ENCODE measurements at places on chromosomes 6 and 20. TPM values are rescaled to one million over a fixed set of nuclear protein-coding genes. Genes with fewer than 3 reads are reported as not detected.

Gene CFAP206
- polyA plus RNA-seq = 3.5 TPM

DNA sequence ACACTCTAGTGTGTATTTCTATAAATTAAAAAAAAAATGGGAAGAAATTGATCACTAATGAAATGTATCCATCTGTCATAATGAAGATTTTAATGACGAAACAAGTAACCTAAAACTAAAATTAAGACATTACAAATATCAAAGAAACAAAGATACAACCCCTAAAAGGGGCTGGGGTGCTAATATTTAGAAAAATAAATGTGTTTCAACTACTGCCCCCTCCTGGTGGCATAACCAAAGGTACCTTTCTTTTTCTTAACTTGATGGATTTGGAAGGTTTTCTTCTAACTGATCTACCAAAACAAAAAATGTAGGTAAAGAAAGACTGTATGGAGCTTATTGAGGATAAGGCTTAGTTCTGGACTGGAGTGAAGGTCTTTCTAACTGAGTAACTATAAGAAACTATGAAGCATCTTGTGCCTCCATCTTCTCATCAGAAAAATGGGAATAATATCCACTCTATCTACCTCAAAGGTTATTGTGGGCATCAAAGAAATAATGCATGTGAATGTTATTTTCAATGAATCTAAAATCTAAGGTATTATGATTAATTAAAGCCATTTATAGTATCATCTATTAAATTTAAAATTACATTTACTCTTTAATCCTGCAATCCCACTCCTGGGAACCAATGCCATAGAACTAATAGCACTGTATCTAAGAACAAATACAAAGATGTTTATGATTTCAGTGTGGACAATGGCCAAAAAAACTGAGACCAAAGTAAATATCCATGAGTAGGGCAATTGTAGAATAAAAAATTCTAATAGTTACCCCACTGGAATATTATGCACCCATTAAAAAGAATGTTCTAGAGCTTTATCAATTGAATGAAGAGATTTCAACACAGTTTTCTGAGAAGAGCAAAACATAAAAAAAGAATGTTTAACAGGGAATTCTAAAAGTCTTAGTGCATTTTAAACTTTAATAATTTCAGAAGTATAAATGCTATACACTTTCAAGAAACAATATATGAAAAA lies 117.2 kb downstream of the BACH2 start:
- no peak for DNase-seq

- DNase-seq = no peak
Observed at GRCh38 chr20:59171986-59172385, 8.4 kb downstream of the ZNF831 start.

- no peak for DNase-seq
Observed at GRCh38 chr20:61853073-61854005, 212.3 kb downstream of the TAF4 start.

- DNase-seq = no peak
Observed at GRCh38 chr6:147108259-147108910, 95.8 kb upstream of the STXBP5 start.

Gene DXO
- polyA plus RNA-seq = 31.7 TPM

GRCh38 chr6:37860226-37860839 lies 40.8 kb downstream of the ZFAND3 start:
- DNase-seq = no peak

DNA sequence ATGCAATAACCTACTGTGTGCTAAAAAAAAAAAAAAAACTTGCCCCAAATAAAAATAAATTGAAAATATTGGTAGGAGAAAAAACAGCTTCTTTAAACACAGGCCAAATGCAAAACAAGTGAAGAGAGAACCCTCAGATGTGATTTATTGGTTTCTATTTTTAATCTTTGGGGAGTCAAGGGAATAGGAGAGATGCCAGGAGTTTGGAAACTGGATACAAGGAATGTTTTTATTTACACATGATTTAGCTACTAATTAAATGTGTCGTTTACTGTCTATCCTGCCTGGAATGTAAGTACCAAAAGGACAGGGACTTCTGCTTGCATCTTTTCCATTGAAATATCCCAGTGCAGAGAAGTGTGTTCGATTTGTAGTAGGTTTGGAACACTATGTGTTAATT lies 810.7 kb downstream of the MAFB start:
- no peak for DNase-seq

DNA sequence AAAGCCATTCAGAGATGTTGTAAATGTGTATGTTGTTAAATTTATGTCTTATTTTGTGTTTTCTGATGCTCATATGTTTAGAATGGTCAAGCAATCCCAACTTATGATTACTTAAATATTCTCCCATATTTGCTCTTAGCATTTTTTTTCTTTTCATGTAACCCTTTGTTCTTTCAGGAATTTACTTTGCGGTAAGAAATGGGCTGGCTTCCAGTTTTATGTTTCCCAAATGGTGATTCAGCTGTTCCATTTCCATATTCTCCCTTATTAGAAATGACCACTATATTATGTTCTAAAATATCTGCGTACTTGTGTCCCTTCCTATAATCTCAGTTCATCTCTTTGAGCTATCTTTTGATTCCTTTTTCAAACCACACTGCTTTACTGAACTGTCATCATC lies 113.7 kb downstream of the CDH26 start:
- no peak for DNase-seq

- DNase-seq = no peak
Observed at GRCh38 chr6:107823047-107823557, 1.0 kb downstream of the SCML4 start.

Gene IRAK1BP1
- 14.6 TPM for polyA plus RNA-seq

All from renal cortex interstitium (tissue), 15 donors.